ENCODE measurements at places on chromosomes 4 and X.

- no peak for DNase-seq
These were observed 119.3 kb downstream of the VSIG4 start for GRCh38 chrX:65920620-65921019.

- no peak for DNase-seq
These were observed 245.5 kb downstream of the BANK1 start for GRCh38 chr4:102036016-102036415.

DNA sequence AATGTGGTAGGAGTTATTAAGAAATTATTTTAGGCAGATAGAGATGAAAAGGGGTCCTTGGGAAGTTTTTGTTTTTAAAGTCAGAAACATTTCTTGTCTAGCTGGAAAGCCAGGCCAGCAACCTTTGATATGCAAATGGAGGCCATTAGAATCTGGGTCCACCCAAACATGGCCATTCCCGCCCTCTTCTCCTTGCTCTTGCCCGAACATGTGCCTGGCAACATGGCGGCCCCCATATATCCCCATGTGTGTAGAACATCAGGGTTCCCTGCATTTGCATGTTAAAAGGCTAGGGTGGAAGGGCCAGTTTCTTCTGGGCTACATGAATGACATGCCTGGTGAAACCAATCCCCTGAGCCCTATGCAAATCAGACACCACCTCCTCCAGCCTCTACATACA is 80.7 kb upstream of the PLAC8 start:
- DNase-seq: no peak

DNA sequence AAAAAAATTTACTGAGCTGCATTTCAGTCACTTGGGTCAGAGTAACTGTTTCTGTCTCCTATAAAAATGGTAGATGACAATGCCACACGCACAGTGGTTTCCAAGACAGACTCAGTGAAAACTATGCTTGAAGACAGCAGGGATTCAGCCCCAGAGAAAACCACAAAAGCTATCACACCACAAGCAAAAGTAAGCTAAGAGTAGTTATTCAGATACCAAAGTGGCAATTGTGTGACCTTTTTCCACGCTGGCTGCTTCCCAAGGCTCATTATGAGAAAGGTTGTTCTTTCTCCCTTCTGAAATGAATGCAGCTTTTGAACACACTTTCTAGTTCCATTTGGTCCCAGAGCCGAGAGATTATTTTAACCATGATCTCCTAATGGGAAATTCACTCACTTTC is 46.4 kb upstream of the GPM6B start:
- no peak for DNase-seq

- no peak for DNase-seq
These were observed 21.4 kb upstream of the FGFR3 start for GRCh38 chr4:1771555-1772305.

DNA sequence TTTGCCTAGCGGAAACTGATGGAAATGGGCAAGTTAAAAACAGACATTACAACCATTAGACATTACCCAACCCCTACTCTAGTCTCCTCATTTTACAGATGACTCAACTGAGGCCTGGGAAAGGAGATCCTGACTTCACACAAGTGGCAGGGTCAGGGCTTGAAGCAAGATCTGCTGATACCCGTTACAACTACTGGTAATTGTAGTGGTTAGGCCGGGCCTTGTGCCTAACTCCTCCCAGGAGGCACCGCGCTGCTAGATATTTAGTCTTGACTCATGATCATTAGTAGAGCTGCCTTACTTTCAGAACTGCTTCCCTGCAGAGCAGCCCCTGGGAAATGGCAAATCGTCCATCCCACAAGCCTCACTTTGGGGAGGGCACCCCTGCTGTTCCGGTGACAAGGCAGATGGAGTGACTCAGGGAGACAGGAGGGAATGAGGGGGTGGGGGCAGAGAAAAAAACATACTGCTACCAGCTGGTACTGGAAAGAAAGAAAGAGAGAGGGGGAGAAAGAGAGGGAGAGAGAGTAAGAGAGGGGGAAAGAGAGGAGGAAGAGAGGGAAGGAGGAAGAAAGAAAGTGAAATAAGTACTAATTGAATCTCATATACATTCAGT is 12.2 kb downstream of the ARHGEF6 start:
- no peak for DNase-seq

DNA sequence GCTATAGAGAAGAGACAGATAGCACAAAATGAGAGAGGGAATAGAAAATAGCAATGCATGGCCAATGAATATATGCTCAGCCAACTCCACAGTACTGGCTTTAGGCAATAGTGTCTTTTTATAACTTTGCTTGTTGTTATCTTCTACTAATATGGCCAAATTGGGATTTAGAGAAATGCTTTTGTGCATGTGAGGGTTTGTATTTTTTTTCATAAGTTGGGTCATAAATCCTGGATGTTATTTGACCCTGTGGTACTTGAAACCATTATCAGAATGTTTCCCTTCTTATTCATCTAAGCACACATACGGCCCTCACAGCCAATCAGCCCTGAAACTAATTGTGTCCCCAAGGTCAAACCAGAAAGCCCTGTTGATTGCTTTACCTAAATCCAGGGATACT is 35.2 kb upstream of the LPAR4 start:
- no peak for DNase-seq

GRCh38 chr4:102403116-102403515 is 57.8 kb upstream of the SLC39A8 start:
- DNase-seq: no peak

- no peak for DNase-seq
These were observed 145.4 kb downstream of the FNIP2 start for GRCh38 chr4:158914218-158914617.

- no peak for DNase-seq
These were observed 29.3 kb upstream of the GPR101 start for GRCh38 chrX:137062915-137063617.

- DNase-seq: no peak
These were observed 491.9 kb downstream of the MID1IP1 start for GRCh38 chrX:39293203-39293602.

DNA sequence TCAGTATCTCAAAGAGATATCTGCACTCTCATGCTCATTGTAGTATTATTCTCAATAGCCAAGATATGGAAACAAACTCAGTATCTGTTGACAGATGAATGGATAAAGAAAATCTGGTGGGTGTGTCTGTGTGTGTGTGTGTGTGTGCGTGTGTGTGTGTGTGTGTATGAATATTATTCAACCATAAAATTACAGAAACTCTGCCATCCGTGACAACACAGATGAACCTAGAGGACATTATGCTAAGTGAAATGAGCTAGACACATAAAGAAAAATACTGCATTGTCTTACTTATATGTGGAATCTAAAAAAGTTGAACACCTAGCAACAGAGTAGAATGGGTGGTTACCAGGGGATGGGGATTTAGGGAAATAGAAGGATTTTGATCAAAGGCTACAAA is 13.2 kb downstream of the XKRX start:
- DNase-seq: no peak

DNA sequence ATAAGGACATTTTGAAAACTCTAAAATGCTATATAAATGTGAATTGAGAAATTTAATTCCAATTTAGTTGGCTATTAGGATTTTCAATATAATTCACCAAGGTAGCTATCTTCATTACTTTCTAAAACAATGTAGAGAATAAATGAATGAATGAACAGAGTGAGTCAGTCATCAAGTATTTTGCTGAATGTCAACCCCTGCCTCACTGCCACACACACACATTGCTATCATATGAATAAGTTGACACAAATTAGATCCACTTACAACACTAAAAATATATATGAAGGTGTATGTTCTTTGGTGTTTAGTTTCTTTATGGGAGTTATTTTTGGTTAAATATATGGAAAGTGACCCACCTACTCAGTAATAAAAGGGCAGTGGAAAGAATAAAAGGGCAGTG is 141.4 kb upstream of the SMIM10 start:
- DNase-seq: no peak

DNA sequence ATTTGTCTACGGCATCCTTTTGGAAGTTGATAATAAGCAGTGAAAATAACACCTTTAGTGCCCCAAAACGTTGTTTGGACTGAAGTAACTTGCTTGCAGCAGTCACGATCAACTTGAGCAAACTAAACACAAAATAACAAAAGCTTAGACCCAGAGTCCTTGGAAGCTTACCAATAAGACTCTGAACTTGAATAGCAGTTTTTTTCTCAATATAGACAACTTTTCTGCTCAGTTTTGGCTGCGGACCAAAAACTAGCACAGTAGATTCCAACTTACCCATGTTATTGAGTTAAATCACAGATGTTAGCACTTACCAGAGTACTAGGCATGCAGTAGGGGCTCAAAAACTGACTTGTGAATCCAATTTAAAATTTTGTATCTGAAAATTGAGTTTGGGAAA is 746.9 kb downstream of the PCDH19 start:
- no peak for DNase-seq

GRCh38 chr4:106507440-106507839 is 138.9 kb upstream of the GIMD1 start:
- DNase-seq: no peak

- DNase-seq: no peak
These were observed 32.0 kb downstream of the PTPN13 start for GRCh38 chr4:86626066-86626465.

- DNase-seq: no peak
These were observed 11.3 kb downstream of the SMIM10L2A start for GRCh38 chrX:135432881-135433521.

- no peak for DNase-seq
These were observed 30.0 kb downstream of the AFAP1 start for GRCh38 chr4:7909463-7910262.

GRCh38 chr4:94472056-94472826 is 20.5 kb downstream of the PDLIM5 start:
- no peak for DNase-seq

DNA sequence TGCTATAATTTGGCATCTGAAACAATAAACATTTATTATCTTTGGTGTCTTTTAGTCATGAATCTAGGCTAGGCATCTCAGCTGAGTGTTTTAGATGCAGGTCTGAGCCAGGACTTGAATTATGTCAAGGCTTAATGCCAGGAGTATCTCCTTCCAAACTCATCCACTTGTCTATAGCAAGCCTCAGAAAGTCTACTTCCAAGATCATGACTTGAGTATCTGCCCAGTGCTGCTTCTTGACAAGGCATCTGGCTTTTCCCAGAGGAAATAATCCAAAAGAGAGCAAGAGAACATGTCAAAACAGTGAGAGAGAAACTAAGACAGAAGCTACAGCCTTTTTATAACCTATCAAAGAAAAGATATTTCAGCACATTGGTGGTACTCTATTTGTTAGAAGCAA is 1052.1 kb upstream of the PCDH10 start:
- DNase-seq: no peak

- DNase-seq: no peak
These were observed 593 bp downstream of the ELF4 start for GRCh38 chrX:130109429-130110378.

- no peak for DNase-seq
These were observed 207.6 kb downstream of the SOX3 start for GRCh38 chrX:140297273-140297672.

DNA sequence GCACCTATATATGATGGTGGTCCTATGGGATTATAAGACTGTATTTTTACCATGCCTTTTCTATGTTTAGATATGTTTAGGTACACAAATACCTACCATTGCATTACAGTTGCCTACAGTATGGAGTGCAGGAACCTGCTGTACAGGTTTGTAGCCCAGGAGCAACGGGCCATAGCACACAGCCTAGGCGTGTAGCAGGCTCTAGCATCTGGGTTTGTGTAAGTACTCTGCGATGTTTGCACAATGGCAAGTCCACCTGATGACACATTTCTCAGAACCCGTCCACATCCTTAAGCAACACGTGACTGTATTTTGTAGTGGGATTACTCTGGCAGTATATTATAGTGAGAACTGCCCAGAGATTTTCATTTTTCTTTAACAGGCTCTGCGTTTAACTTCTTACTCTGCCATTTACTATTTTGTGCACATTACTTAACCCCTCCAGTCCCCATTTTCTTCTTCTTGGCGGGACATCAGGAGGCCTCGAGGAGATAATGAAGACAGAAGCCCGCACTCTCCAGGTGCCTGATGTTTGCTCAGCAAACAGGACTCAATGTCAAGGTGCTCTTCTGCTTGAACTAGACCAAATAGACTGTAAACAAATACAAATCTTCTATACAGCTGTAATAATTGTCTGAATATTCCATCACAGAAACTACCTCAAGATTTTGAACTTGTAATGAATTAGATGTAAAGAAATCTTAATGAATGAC is 102.0 kb upstream of the PDLIM3 start:
- DNase-seq: no peak

DNA sequence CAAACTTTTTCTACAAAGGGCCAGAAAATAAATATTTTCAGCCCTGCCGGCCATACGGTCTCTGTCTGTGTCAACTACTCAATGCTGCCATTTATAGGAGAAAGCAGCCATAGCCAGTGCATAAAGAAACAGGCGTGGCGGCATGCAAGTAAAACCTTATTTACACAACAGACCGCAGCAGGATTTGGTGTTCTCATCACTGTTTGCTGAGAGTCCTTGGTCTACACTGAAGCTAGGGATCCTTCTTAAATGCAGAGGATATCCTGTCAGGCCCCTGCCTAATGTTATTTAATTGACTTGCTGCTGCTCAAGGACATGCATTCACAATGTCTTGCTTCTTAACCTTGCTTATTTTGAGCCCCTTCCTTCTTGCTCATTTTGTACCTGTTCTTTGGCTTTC is 54.7 kb downstream of the CPE start:
- no peak for DNase-seq

GRCh38 chr4:141346144-141346543 is 125.4 kb downstream of the ZNF330 start:
- no peak for DNase-seq

GRCh38 chr4:74948236-74948635 is 15.3 kb downstream of the PARM1 start:
- no peak for DNase-seq

DNA sequence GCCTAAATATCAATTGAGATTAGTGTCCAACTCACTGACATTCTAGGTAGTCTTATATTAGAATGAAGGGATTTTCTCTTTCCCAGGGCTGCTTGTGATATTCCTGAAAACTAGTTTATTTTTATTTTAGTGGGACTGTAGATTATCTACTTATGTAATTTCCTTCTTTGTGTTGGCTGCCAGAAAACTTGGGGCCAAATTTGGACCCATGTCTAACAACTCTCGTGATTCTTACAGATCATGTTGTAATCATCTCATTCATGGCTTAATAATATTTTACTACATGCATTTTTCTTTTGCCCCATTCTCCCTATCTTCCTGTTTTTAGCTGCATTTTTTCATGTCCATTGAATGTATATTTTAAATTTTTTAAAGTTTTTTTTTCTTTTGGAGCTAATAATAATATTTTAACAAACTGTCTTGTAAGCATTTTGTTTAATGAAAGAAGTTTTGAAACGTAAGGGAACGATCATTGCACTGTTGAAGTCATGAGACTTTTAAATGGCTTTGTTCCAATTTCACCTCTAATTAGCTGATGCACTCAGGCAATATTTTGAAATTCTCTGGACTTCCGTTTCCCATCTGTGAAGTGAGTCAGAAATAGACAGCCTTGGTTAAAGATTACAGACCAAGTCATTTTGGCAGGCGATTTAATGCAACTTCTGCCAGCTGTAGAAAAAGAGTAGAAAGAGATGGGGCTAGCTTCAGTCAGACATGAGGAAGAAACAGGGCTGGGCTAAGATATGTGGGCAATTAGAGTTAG is 14.3 kb upstream of the TDO2 start:
- no peak for DNase-seq
